Fibroblast of pulmonary artery (primary cell): ENCODE measurements at places on chromosomes 16 and 17.

DNA sequence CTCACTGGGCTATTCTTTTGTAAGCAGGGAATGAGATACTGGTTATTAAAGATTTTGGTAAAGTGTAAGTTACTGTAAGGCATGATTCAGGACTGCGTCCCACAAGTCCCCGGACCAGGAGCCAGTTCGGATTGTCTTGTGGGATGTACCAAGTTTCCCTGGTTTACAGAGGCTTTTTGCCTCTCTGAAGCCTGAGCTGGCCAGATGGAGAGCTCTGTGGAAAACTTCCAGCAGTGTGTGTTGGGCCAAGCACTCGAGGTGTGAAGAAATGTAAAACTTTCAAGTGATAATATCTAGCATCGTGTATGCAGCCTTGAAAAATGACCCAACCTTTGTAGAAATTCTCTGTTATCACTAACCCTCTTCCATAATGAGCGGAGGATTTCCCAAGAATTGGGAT lies 2.4 kb downstream of the EPN2 start:
- DNase-seq = peak; percentile 41

- no peak for DNase-seq
Observed at GRCh38 chr17:48589831-48590606, at the start of gene HOXB3. Gene HOXB3 (minus strand): TSS chr17:48590241. CDS start chr17:48552474, 37,767 bp downstream.

DNA sequence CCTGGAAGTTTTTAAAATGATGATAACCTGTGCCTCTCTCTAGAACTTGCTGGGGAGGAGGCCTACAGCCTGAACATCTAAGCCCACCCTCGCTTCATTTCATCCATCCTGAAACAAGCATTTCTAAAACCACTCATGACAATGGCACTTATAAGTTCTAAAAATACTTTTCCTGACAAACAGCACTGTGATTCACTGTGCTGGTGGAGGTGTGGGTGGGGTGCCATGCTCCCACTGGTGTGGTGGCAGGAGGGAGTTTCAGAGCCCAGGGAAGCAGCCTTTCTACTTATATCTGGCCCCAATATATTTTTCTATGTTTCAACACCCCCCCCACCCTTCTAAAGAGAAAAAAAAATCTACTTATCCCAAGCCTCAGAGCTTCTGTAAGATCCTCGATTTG lies 52.6 kb downstream of the RAB11FIP4 start:
- no peak for DNase-seq

DNA sequence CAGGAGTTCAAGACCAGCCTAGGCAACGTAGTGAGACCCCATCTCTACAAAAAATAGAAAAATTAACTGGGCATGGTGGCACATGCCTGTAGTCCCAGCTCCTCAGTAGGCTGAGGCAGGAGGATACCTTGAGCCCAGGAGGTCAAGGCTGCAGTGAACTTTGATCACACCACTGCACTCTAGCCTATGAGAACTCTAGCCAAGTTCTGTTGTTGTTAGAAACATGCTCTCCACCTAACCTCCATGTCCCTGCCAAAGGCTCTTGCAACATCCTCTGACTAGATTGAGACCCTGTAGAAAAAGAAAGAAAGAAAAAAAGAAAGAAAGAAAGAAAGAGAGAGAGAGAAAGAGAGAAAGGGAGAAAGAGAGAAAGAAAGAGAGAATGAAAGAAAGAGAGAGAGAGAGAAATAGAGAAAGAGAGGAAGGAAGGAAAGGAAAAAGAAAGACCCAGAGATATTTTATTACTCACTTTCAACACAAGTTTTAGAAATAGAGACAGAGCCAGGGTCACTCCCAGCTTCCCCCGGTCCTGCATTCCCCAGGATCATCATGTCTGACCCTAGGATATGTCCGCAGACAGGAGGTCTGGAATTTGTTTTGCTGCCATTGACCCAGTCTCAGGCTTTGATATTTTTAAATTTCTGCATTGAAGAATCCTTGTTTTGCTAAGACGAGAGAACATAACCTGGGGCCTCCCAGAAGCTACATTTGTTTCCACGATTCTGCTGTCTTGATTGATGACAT lies 376.5 kb upstream of the CDH5 start:
- no peak for DNase-seq

DNA sequence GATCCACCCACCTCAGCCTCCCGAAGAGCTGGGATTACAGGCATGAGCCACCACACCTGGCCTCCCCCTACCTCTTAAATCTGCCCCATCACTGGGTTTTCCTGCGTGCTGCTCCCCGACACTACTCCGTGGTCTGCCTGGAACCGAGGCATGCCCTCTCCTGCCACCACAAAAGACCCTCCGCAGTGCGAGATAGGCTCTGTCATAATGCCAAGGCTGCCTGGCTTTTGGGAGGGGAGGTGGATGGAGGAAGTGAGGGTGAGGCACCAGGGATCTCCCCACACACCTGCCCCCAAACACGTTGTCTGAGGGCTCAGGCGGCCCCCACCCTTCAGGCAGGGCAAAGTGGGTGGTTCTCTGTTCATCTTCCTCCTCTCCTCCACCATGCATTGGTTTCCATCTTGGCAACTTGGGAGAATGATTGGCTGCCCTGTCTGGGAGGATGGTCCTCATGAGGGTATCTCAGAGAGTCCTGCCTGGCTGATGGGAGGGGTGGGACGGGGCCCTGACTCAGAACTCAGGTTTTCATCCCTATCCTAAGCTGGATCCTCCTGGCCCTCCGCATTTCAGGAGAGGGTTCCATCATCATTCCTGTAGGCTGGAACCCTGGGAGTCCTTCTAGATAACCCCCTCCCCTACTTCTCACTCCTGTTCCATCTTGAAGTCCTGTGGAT lies 23.2 kb downstream of the IGFBP4 start:
- no peak for DNase-seq

DNA sequence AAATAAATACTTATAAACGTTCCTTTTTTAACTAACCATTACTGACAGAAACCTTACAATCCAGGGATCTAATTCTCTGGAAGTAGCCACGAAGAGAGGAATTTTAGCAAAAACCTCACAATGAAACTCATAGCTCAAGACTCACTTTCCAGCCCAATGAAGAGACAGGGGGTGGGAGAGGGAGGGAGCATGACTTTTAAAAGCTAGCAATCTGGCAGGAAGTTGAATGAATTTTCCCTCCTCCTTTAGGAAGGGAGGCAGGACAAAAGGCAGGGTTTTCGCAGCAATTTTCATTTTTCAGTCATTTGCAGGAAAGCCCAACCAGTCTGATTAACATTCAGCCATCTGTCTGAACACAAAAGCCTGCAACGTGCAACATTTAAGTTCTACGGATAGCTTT lies 381.5 kb upstream of the PSMD7 start:
- no peak for DNase-seq

GRCh38 chr17:76940738-76941350 lies 72.6 kb downstream of the MGAT5B start:
- DNase-seq = no peak
